ENCODE measurements at places on chromosomes 13 and 19. TPM values are rescaled to one million over a fixed set of nuclear protein-coding genes. Genes with fewer than 3 reads are reported as not detected.

- DNase-seq: no peak
Measured at GRCh38 chr19:43638214-43638994, 1.2 kb downstream of the CADM4 start.

- no peak for DNase-seq
Measured at GRCh38 chr19:46251416-46251815, 21.9 kb downstream of the IGFL1 start.

Gene OR7C1
- not detected for total RNA-seq

Gene TNNT1
- total RNA-seq: not detected

DNA sequence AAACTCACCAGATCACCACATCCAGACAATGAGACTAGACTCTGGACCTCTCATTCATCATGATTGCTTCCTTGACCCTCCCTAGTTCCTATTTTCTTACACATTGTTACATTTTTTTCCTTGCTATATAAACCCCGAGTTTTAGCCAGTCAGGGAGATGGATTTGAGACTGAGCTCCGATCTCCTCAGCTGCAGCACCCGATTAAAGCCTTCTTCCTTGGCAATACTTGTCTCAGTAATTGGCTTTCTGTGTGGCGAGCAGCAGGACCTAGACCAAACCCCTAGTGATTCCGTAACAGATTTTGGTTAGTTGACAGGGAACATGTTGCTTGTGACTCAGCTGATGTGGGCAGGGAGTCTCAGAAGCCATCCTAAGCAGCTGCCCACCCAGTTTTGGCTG is 44.0 kb downstream of the SUCLA2 start:
- DNase-seq: peak; percentile 16

Gene ZNF606
- total RNA-seq: 8.7 TPM

Data from lung microvascular endothelial cell (primary cell).